ENCODE measurements at places on chromosomes 5 and 9. TPM values are rescaled to one million over a fixed set of nuclear protein-coding genes. Genes with fewer than 3 reads are reported as not detected.
A peak's percentile ranks its signal among the peaks of the same experiment; 100 is the strongest.

The RORB gene
- total RNA-seq = 0.45 TPM

The BTNL3 gene
- not detected for total RNA-seq

The ZFP37 gene
- total RNA-seq = 4.7 TPM

DNA sequence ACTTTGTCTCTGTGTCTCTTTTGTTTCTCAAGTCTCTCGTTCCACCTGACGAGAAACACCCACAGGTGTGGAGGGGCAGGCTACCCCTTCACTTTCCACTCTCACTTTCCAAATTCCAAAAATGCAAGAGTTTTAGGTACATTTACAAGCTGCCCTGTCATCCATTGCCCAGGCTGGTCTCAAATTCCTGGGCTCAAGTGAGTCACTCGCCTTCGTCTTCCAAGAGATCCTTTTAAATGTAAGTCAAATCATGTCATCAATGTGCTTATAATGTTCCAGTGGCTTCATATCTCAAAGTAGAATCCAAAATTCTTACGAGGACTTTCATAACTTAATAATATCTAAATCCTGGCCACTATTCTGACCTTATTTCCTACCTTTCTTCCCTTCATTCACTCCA, 20.4 kb upstream of the UGCG start:
- no peak for ATAC-seq

- no peak for ATAC-seq
Measured at GRCh38 chr9:33196736-33197135, 29.6 kb upstream of the B4GALT1 start.

DNA sequence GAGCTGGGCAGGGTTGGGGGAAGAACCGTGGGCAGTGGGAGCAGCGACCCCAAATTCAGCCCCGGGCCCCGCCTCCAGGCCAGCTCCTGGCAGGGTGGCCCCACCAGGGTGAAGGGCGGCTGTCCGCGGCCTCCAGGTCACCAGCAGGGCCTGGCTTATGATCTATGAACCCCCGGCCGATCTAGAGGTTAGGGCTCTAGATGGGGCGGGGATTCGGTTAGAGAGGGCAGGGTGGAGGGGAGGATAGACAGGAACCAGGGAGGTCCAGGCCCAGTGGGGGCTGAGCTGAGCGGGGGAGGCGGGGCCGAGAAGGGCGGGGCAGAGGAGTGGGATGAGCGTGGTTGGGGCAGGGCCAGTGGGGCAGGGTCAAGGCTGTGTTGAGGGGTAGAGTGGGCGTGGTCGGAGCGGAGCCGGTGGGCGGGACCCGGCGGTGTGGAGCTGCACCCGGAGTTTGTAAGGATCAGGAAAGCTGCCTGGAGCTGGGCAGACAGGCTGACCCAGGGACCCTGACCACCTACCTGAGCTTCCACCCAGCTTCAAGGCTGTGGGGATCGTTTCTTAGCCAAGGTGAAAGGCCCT, 29.3 kb upstream of the OBP2B start:
- ATAC-seq = peak; percentile 67

DNA sequence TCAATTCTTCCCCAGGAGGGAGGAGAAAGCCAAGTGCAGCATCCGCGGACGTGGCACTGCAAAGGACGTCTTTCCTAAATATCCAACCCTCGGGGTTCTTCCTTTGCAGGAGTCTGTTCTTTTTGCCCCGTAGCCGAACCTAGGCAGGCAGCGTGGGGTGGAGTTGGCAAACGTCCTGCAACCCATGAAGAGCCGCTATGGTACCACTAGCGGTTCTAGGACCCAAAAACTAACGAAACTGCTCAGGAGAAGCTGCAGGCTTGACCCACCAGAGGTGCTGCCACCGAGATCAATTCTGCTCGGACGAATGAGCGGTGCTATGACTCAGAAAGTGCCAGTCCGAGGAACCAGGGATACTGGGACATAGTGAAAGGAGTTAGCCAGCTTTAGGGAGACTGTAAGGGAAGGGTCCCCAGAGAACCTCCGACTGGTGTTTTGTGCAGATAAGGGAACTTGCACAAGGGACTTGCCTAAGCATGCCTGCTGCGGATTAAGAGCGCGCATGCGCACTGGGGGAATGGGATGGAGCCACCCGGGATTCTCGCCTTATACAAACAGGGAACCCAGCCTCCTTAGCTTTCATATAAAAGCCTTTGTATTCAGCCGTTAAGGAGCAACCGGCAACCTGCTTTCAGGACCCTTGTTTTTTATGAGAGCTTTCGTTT, 32.7 kb downstream of the ANXA2R start:
- ATAC-seq = peak; percentile 52

- ATAC-seq = no peak
Measured at GRCh38 chr9:23635276-23635675, 190.8 kb downstream of the ELAVL2 start.

DNA sequence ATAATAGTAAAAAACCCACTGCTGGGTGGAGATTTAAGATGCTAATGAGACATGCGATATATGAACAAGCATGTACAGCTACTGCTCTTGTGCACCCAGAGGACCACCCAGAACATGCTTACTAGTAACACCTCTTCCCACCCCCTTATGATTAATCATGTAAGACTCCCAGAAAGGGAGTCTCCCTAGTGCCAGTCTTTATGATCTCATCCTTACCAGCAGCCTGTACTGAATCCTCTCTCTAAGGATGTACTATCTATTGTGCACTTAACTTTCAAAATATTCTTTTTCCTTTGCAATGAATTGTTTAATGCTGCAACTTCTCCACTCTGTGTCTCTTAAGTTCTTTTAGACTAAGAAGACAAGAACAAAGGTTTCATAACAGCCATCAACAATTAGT, 9.1 kb upstream of the MAT2B start:
- no peak for ATAC-seq

Measured in gastroesophageal sphincter (tissue), 4 donors.